MG63 (cell line): ENCODE measurements at places on chromosomes 2 and 18. TPM values are rescaled to one million over a fixed set of nuclear protein-coding genes. Genes with fewer than 3 reads are reported as not detected.

The ANKRD30BL gene
- not detected in 2 replicates for total RNA-seq

The TSPYL6 gene
- total RNA-seq, result not detected in 2 replicates

The ARHGAP15 gene
- not detected in 2 replicates for total RNA-seq

The RBFA gene
- 35.0 and 50.7 TPM in 2 replicates for total RNA-seq

The IL36A gene
- total RNA-seq, result not detected in 2 replicates

The KHK gene
- 1.8 and 5.0 TPM in 2 replicates for total RNA-seq

The ANKRD29 gene
- total RNA-seq, result 10.3 and 12.3 TPM in 2 replicates

The CYTIP gene
- not detected in 2 replicates for total RNA-seq

The AGXT gene
- not detected in 2 replicates for total RNA-seq

The AMER3 gene
- not detected in 2 replicates for total RNA-seq

The CREG2 gene
- not detected in 2 replicates for total RNA-seq

The DSC3 gene
- total RNA-seq, result not detected in 2 replicates

The FEV gene
- total RNA-seq, result not detected in 2 replicates

The RNASEH1 gene
- 26.0 and 71.0 TPM in 2 replicates for total RNA-seq

The DCTN1 gene
- total RNA-seq, result 99.3 and 150 TPM in 2 replicates

The GPBAR1 gene
- total RNA-seq, result not detected in 2 replicates

The BCL11A gene
- total RNA-seq, result not detected in 2 replicates

The CNNM3 gene
- total RNA-seq, result 7.1 and 8.5 TPM in 2 replicates

The KCNIP3 gene
- 7.7 and 14.1 TPM in 2 replicates for total RNA-seq

The KIF1A gene
- not detected in 2 replicates for total RNA-seq

The TOGARAM2 gene
- total RNA-seq, result 1.0 and 3.7 TPM in 2 replicates
